Activated naive CD8-positive, alpha-beta T cell treated with anti-CD3 and anti-CD28 coated beads, Interleukin-2, amount 10 ng/mL, durations not matched to agents 7 days and 5 days (primary cell): ENCODE measurements at places on chromosomes 2 and 18. TPM values are rescaled to one million over a fixed set of nuclear protein-coding genes. Genes with fewer than 3 reads are reported as not detected.

- no peaks in the 10 kb centered on the region for H3K36me3 ChIP-seq
- H3K27me3 ChIP-seq, result peaks cover 12% of the 10 kb centered on the region
- peaks cover 2% of the 10 kb centered on the region for H3K4me1 ChIP-seq
- no peak overlapping the region for H3K27ac ChIP-seq
- H3K4me3 ChIP-seq, result no peak overlapping the region
These were observed 254.1 kb upstream of the RASGRP3 start for GRCh38 chr2:33222309-33222708.

- no peaks in the 10 kb centered on the region for H3K27me3 ChIP-seq
- no peak overlapping the region for H3K27ac ChIP-seq
- H3K4me1 ChIP-seq, result peaks cover 8% of the 10 kb centered on the region
- H3K36me3 ChIP-seq, result peaks cover 11% of the 10 kb centered on the region
- H3K4me3 ChIP-seq, result no peak overlapping the region
These were observed 57.3 kb upstream of the TANK start for GRCh38 chr2:161102770-161103450.

DNA sequence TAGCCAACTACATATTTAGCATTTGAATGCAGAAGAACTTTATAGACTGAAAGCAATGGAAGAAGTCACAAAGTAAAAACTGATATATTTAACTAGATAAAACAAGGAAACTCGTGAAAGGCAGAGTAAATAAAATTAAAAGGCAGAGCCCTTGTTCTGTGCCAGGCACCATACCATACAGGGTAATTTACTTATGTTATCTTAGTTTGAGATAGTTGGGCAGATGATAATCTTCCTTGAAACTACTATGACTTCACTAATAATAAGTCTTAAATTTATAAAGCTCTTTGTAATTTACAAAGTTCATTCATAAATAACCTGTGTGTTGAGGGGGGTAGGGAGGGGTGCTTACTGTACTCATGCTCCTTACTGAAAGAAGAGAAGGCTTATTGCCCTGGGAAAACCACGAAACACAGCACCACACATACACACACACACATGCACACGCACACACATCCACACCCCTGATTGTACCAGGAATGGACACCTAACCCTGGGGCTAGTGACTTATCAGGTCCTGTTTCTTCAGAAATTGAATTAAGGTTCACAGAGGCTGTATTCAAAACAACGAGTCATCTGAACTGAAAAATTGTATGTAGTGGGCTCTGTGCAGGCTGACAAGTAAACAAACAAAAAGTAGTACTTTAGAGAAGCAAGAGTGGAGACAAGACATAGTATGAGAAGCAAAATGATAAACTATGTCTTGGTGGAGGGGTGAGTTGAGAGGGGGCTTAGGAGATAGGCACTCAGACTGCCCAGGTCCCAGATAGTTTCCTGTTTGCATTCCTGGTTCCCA lies 38.1 kb downstream of the AGFG1 start:
- DNase-seq, result no peak
- H3K27me3 ChIP-seq, result no peaks in the 10 kb centered on the region
- H3K27ac ChIP-seq, result no peak overlapping the region
- no peak overlapping the region for H3K4me3 ChIP-seq
- peaks cover 15% of the 10 kb centered on the region for H3K36me3 ChIP-seq

The C2orf15 gene
- total RNA-seq, result 2.3 TPM

DNA sequence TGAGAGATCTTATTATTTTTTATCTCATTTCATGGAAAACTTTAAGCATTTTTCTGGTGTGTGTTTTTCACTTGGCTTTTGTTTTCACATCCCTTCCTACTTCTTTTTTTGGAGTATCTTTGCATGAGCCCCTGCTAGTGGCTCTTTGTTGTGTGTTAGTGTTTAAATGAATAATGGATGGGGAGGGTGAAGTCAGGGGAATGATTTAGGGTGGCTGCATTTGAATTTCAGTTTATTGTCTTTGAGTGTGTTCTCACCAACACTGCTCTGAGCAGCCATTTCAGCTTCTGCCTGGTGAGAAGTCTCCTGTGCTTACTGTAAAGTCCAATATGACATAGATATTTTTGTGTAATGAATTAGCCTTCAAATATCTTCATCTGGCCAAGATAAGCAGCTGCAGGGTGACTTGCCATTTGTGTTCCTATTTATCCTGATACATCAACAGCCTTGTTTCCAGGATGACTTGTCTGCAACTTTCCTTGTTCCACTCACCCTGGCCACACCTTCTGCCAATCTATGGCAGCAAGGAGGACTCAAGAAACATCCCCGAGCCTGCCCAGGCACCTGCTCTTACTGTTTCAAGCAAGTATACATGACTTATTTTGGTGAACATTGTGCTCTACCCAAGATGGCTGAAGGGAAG lies 182.6 kb downstream of the PDE11A start:
- peaks cover 24% of the 10 kb centered on the region for H3K27me3 ChIP-seq
- no peak overlapping the region for H3K4me3 ChIP-seq
- H3K36me3 ChIP-seq, result no peaks in the 10 kb centered on the region
- H3K27ac ChIP-seq, result no peak overlapping the region
